Upper lobe of right lung (tissue), 1 donor: ENCODE measurements at places on chromosomes 16 and 17. TPM values are rescaled to one million over a fixed set of nuclear protein-coding genes. Genes with fewer than 3 reads are reported as not detected.

The CDIP1 gene
- 23.8 TPM for total RNA-seq

The NACA2 gene
- not detected for total RNA-seq

The DPEP2NB gene
- total RNA-seq, result not detected

The TMEM208 gene
- total RNA-seq, result 39.3 TPM

The MPP2 gene
- 0.49 TPM for total RNA-seq

The CCDC200 gene
- total RNA-seq, result not detected

The KRTAP4-5 gene
- not detected for total RNA-seq

The ABCC6 gene
- 42.5 TPM for total RNA-seq

The HEXIM2 gene
- 5.7 TPM for total RNA-seq

The SLC52A1 gene
- 0.26 TPM for total RNA-seq

The BCAR1 gene
- 61.7 TPM for total RNA-seq

The ZFP3 gene
- 6.7 TPM for total RNA-seq

The MILR1 gene
- total RNA-seq, result 17.9 TPM

The AHSP gene
- not detected for total RNA-seq

The ZP2 gene
- 0.67 TPM for total RNA-seq

The SOX9 gene
- total RNA-seq, result 5.4 TPM

The MVP gene
- 247 TPM for total RNA-seq

The HIC1 gene
- total RNA-seq, result 20.8 TPM

The CAPNS2 gene
- total RNA-seq, result 0.67 TPM

DNA sequence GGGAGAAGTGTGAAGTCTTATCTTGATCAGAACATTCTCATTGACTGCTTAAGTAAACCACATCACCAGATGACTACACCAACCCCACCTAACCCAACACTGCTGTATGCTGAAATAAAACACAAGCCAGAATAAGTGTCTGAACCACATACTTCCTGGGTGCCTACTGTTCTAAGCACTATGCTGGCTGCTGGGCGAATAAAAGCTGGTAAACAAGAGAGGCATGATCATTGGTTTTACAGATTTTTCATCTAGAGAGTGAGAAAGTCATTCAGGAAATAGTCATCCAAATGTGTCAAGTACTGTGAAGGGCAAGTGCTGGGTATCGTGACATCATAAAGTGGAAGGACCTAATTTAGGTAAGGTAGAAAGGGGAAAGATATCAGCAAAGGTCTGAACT is 199.0 kb upstream of the SOX9 start:
- DNase-seq, result no peak

- no peak for DNase-seq
Measured at GRCh38 chr17:57645950-57646665, 99.0 kb downstream of the CCDC182 start.

DNA sequence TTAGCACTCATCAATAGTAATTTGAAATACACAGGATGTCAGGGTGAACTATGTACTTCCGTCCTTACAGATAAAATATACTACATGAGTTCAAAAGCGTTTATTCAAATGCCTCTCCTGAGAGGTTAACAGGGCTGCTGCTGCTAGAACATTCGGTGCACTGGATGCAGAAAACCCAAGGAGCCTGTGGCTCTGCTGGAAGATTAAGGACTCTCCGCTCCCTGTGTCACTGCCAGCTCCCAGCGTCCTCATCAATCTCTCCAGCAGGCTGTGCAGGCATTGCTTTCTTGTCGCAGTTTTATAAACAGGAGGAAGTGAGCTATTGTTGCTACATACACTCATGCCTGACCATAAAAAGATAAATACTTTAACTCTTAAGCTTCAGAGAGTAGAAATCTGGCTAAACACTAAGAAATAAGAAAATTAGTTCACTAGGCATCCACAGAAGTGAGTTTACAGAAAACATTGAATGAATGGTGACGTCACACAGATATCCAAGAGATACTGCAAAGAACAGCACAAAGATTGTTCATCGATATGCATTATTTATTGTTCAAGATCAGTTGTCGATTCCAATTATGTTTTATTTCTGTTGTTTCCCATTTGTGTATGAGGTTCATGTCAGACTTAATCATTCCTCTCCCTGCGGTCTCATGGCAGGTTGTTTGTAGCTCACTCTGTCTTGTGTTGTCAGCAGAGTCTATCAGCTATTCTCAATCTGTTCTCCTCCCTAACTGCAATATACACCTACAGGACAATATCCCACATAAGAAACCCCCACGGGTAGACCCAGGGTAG is 127.9 kb upstream of the MON1B start:
- no peak for DNase-seq

DNA sequence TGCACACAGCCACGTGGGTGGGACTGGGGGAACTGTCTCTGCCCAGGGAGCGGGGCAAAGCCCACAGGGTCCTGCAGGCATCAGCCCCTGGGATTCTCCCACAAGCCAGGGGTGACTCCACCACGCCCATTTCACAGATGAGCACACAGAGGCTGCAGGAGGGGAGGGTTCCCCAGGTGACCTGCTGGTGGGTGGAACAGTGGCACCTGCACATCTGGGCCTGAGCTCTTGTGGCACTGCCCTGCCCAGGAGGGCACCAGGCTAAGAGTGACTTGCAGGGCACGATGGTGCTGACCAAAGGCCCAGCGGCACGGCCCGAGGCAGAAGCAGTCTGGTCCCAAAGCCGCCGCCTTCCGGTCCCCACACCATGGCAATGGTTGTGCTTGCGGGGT is 23.9 kb downstream of the PIEZO1 start:
- no peak for DNase-seq

DNA sequence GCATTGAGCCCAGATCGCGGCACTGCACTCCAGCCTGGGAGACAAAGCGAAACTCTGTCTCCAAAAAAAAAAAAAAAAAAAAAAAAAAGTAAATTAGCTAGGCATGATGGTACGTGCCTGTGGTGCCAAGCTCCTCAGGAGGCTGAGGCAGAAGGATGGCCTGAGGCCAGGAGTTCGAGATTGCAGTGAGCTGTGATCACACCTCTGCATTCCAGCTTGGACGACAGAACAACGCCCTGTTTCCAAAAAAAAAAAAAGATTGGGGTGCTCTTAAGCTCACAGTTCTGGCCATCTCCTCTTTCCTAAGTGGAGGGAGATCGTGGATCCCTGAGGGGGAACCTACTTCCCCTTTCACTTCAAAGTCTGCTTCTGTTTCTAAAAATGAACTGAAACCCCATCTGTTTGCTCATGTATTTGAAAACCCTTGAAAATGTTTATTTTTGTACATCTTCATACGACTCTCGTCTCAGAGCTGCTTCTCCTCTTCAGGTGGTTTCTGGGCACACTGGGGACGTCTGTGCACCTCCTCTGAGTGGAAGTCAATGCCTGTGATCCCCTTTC is 138.8 kb downstream of the PRKCA start:
- no peak for DNase-seq

DNA sequence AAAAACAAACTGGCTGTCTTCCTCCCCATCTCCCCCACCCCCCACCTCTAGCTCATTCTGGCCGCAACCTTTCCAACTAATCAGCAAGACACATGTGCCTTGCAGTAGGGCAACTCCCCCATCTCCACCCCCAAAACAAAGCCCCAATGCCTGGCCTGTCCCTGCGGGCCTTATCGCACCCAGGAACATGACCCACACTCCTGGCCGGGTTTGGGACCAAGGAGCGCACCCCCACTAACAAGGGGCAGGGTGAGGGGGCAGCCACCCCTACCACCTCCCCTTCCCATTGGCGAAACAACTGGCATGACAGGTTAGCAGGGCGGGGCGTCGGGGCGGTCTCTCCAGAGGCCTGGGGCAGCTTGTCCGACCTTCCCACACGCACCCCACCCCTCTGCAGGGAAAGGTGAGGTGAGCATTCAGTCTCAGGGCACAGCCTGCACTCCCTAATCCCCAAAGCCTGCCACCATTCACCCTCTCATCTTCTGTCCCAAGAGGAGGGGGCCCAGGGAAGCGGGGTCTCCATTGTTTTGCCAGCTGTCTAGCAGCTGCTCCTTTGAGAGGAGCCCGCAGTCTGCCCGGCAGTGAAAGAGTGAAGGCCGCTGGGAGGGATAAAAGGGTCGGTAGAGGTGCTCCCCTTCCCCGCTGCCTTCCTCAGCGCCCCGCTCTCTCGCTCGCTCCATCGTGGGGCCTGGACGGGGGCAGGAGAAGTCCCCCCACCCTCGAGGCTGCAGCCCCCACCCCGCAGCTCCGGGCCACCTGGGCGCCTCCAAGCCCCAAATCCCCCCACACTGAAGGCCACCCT is 765 bp downstream of the MYO18A start:
- DNase-seq, result peak; percentile 90

GRCh38 chr17:39153599-39154051 is 2.2 kb upstream of the PLXDC1 start:
- peak; percentile 94 for DNase-seq

- no peak for DNase-seq
Measured at GRCh38 chr16:8146256-8147012, 443.9 kb downstream of the TMEM114 start.

DNA sequence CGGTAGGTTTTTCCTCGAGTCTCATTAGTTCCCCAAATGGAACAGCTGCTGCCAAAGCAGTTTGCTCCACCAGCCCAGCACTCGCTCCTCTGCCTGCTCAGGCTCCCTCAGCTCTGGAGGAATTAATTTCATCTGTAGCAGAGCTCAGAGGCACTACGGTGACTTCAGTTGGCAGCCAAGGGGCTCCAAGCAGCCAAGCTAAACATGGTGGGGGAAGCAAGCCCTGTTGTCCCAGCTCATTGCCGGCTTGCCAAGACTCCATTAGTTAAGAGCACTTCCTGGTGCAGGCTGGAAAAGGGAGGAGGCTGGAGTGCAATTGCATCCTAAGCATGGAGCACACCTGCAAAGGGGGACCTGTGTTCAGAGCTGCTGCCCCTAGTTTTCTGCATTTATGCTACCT is 78.7 kb upstream of the GPRC5B start:
- no peak for DNase-seq

GRCh38 chr16:65936096-65936495 is 430.4 kb upstream of the CDH5 start:
- DNase-seq, result no peak

GRCh38 chr16:86618431-86619238 is 40.3 kb downstream of the FOXL1 start:
- DNase-seq, result no peak

- DNase-seq, result no peak
Measured at GRCh38 chr17:1179112-1179817, 516 bp downstream of the ABR start.

- DNase-seq, result no peak
Measured at GRCh38 chr17:78878871-78879527, 24.0 kb downstream of the CEP295NL start.

DNA sequence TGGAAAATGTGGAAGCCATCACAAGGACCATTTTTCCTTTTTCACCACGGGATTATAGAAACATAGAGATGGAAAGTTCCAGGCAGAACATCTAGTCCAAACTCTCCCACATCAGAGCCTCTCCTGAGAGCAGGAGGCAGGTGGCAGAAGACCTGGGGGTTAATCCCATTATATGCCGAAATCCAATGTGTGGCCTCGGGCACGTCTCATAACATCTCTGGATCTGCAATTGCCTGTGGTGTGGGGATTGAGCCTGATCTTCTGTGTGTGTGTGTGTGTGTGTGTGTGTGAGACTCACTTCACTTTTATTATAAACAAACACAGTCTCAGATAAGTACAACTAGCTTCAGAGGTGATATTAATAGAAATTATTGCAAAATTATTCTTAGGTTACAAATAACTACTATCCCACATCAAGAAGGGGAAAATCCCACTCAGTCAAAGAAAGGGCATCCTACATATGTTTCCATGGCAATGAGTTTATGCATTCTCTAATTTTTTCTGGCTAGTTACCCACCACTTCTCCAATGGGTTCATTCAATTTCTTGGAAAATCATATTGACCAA is 199.1 kb downstream of the FOXL1 start:
- DNase-seq, result no peak

- no peak for DNase-seq
Measured at GRCh38 chr17:57186226-57187019, 69.9 kb upstream of the MSI2 start.

GRCh38 chr16:4500272-4500671 is 24.1 kb downstream of the HMOX2 start:
- no peak for DNase-seq

DNA sequence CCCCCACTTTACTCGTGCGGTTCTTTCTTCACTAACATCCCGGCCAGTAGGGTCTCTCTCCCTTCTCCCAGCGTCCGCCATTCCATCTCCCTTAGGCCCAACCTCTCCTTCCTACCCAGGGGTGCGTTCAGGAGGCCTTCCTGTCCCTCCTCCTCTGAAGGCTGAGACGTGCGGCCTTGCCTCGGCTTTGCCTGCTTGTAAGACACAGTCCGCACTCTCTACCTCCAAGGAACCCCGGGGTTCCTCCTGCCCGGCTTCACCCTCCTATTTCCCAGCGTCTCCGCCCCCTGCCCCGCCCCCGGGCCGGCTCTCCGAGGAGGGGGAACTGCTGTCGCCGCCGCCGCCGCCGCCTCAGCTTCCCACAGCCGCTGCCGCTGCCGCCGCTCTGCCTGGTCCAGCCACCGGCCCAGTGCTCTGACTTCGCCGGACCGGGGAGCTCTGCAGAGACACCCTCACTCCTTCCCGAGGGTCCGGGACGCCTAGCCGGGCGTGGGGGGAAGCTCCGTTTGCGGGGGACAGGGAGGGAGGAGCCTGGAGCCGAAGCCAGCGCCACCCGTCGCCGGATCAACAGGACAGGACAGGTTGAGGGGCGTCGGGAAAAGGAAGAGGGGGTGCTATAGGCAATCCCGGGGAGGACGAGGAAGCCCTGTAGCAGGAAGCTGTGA is 1.2 kb upstream of the FGF11 start:
- peak; percentile 88 for DNase-seq

DNA sequence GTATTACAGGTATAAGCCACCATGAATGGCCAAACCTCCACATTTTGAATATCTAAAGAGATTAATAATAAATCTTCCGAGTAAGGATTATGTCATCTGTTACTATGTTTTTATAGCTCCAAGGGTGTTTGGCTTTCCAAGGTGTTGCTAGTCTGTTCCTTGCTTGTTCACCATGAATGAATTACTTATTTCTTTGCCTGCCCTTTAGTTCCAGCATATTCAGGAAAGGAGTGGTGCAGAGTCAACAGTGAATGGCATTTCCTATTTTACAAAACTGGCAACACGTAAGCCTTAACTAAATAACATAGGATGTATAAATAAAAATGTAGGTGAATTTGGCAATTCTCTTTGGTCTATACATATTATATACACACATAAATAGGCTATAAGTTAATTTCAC is 70.3 kb downstream of the MYO1D start:
- no peak for DNase-seq

GRCh38 chr16:49650603-49651002 is 205.3 kb downstream of the ZNF423 start:
- DNase-seq, result peak; percentile 1

DNA sequence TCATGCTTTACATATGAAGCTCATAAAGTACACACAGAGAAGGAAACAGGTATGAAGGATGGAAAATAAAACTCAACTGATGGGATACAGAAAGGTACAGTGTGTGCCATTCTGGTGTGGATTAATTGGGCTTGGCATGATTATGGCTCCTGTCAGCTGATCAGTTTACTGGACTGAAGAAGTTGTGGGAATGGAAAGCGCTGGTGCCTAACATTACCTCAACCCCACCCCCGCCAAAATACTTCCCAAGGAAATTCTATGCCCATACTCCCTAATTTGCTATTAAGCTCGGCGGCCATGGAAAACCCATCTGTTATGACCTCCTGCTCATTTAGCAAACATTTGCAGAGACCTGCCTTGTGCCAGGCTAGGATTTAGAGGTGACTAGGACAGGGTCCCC is 16.6 kb upstream of the PMFBP1 start:
- DNase-seq, result no peak

GRCh38 chr16:49084628-49085390 is 196.8 kb downstream of the CBLN1 start:
- no peak for DNase-seq
